ENCODE measurements at places on chromosomes 13 and 19.

DNA sequence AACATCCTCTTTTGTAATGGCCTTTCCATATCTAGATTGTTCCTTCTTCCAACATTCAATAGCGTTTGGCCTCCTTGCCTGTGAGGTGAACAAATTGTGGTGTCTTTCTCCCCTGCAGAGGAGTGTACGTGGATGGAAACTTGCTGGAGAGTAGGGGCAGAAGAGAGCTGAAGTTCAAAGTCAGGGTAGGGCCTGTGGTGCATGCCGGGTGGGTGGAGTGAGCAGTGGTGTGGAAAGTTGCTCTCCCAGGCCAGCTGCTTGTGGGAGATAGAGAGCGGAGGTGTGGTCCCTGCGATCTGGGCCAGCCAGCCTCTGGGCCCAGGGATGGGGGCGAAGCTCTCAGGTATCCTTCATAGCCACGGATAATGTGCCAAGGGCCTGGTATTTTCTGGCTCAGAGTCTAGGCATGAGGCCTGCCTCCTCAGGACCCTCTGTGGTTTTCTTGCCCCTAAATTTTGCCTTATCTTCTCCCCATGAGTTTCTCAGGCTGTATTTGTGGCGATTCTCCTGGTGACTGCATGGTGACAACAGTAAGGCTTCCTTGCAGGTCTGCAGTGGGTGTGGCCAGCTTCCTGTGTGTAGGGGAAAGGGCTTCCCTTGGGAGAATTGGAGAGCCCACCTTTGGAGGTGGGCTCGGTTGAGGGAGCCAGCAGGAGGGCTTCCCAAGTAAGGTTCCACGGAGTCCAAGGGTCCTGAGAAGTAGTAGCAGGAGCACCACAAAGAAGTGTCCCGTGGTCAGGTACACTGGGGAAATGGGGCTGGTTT is 6.7 kb downstream of the RGCC start:
- no peak for DNase-seq

- DNase-seq: no peak
Observed at GRCh38 chr13:114099918-114100445, 32.4 kb downstream of the RASA3 start.

- no peak for DNase-seq
Observed at GRCh38 chr13:111855786-111856185, 211.2 kb upstream of the SOX1 start.

- DNase-seq: no peak
Observed at GRCh38 chr13:53848366-53848961, 819.9 kb downstream of the OLFM4 start.

GRCh38 chr13:44508562-44509077 is 67.5 kb downstream of the TSC22D1 start:
- DNase-seq: no peak

DNA sequence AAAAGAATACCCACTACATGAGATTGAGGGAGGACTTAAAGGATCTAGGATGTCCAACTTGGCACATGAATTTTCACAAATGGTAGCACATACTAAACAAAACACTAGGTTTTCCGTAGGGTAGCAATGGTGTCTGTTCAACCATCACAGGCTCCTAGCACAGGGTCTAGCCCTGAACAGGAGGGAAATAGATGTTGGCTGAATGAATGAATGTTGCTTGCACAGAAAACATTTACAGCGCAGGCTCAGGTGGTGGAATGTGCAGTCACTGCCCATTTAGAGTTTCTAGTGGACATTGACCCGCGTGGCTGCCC is 1.9 kb upstream of the MYCBP2 start:
- DNase-seq: no peak

- no peak for DNase-seq
Observed at GRCh38 chr13:52173373-52173772, 14.0 kb upstream of the NEK3 start.

GRCh38 chr13:51001335-51001734 is 91.7 kb downstream of the RNASEH2B start:
- DNase-seq: no peak

GRCh38 chr19:5498830-5499550 is 43.8 kb downstream of the ZNRF4 start:
- no peak for DNase-seq

- no peak for DNase-seq
Observed at GRCh38 chr13:64793592-64793991, 2436.5 kb downstream of the PCDH9 start.

DNA sequence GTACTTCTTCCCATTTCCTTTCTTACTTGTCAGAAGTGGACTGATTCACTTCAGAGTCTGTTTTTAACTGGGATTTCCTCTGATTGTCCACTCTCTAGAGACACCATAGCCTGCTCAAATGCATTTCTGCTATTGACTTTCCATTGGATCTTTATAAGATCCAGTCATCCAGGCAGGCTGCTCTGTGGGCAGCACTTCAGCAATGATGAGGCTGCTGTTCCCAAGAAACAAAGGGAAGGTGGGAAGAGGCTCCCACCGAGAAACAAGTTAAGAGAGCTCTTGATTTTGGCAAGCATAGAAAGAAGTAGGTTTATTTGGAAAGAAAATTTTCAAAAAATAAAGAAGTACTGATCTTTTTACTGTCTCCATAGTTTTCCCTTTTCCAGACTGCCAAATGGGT is 125.8 kb upstream of the STARD13 start:
- DNase-seq: no peak

DNA sequence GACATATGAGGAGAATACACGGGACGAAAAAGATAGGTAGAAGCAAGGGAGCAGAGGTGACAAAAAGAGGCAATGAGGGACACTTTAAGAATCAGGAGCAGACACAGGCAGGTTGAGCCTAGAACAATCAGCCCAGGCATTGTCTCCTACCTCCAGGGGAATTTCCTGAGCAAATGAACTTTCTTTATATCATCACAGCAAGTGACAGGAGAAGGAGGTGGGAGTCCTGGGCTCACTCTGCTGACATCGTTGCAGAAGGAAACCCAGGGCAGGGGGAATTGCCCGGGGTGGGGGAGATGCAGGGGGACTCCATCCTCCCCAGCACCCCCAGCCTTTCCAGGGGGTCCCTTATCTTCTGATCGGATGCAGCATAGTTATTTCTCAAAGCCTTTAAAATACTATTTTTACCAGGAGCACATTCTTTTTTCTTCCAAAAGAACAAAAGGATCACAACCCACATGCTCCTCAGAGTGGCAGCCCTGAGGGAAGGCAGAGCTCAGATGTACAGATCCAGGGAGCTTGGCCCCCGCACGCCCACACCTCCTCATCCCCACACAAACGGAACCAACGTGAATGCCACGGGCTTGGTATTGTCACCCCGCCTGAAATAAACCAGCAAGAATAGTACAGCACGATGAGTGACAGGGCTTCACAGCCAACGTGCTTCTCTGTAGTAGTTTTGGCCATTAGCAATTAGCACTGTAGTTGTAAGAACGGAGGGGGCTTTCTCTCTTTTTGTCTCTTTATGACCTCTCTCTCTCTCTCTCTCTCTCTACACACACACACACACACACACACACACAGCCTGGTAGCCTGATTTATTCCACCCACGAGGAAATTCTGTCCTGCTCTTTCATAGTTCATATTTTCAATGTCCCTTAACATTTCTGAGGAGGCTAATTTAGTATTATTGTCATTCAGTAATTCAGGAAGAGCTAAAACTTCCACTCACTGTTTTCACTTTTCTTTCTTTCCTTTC is 169.5 kb upstream of the UBL3 start:
- no peak for DNase-seq

DNA sequence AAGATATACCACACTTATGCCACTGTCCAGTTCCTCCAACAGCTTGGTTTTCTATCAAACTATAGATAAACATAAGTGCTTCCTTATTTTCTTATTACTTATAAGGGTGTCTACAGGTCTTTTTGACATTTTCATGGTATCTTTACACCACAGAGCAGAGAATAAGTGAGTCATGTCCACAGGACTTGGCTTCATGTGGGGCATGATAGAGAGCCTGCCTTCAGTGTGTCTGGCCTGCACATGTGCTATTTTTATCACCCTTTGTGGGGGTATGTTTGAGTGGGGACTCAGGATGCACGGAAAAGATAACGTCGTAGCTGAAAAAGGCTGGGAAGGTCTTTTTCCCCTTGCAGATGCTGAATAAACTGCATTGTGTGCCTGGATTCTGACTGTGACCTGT is 8.1 kb upstream of the STOML3 start:
- DNase-seq: no peak

DNA sequence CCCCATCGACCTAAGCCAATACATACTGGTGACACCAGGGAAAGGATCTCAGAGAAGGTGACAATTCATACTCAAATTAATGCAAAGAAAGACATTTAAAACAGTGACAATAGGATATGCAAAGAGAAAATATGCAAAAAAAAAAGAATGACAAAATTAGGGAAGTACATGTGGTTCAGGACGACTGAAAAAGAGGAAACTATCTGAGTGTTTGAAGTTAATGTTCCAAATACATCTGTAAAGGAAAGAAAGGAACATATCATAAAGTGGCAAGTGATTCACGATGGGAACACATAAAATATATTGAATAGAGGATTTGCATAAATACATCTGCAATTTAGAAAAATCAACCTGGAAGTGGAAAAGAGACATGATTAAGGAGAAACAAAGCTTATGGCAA is 441.4 kb downstream of the SLITRK5 start:
- no peak for DNase-seq

DNA sequence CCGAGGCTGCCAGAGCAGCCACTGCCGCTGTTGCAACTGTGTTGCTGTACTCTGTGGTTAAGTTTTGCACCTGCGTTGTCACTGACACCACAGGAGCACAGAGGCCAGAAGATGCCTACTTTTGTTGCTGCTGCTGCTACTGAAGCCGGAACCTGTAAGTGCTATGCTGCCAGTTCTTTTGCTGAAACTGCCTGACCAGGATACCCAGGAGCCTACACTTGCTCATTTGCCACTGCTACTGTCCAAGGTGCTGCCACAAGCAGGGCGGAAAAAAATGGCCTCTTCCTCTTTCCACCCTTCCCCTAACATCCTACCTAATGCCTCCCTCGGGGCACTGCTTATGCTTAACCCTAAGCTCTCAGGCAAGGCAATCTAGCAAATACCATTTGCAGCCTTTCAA is 29.0 kb upstream of the NBEA start:
- DNase-seq: no peak

DNA sequence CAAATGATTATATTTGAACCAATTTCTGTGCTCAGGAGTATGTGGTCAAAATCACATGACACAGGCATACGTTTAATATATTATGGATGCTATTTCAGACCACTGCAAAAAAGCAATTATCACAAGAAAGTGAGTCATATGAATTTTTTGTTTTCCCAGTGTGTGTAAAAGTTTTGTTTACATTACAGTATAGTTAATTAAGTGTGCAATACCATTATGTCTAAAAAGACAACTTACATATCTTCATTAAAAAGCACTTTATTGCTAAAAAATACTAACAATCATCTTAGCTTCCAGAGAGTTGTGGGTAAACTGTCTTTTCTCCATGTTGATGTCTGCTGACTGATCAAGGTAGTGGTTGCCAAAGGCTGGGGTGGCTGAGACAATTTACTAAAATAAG is 347.2 kb upstream of the PCDH9 start:
- no peak for DNase-seq

Measured in NCI-H1048 (cell line).